ENCODE measurements at places on chromosomes 5 and 9. TPM values are rescaled to one million over a fixed set of nuclear protein-coding genes. Genes with fewer than 3 reads are reported as not detected.

DNA sequence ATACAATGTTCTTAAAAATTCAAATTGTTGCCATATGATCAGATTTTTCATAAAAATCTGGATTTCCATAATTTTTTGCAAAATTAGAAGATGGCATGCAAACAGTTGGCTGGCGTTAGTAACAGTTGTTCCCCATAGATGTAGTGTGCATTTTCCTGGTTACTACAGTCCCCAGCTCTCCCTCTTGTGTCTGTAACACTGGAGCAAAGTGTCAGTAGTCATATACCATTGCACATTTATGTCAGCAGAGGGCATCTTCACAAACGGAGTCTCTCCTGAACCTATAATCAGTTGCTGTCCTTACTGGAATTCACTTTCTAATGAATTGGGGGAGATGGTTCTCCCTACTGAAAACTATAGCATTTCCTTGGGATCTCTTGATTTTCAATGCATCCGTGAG, 44.7 kb upstream of the DMAC1 start:
- DNase-seq = no peak
- no peaks in the 10 kb centered on the region for H3K4me1 ChIP-seq
- no peak overlapping the region for H3K4me3 ChIP-seq
- no peaks in the 10 kb centered on the region for H3K27me3 ChIP-seq
- H3K36me3 ChIP-seq = no peaks in the 10 kb centered on the region
- H3K27ac ChIP-seq = no peak overlapping the region

The AIF1L gene
- total RNA-seq = 5.0 TPM

DNA sequence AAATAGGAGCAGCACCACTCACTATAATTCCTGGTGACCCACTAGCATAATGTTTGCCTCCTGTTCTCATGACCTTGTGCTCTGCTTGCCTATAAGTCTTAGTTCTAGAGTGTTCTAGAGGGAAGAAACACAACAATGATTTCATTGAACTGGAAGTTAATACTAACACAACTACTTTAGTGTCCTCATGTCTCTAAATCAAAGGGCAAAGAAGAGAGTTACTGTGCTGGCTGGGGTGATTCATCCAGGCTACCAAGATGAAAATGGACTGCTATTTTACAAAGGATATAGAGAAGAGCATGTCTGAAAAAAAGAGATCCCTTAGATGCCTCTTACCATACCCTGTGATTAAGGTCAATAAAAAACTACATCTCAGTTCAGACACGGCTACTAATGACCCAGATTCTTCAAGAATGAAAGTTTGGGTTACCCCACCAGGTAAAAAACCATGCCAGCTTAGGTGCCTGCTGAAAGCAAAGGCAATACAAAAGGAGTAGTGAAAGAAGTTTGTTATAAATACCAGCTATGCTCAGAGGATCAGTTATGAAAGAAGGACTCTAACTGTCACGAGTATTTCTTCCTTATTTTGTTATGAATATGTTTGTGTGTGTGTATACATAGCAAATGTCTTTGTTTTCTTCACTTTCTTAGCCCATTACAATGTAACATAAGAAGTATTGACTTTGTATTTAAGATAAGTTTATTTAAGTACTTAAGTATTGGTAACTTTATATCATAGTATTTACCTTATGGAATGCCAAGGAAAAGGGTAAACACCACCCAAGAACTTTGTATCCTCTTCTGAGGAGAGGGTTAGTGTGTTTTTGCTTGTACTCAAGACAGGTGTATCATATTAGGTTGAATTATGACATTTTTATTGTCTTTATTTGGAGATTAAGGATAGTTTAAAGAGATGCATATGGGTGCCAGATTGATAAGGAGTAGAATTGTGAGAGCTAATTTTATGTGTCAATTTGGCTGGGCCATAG, 314.1 kb upstream of the PTGER4 start:
- no peaks in the 10 kb centered on the region for H3K4me1 ChIP-seq
- no peak for DNase-seq
- H3K27ac ChIP-seq = no peak overlapping the region
- H3K27me3 ChIP-seq = no peaks in the 10 kb centered on the region

- H3K27me3 ChIP-seq = no peaks in the 10 kb centered on the region
- peaks cover 6% of the 10 kb centered on the region for H3K4me1 ChIP-seq
- no peaks in the 10 kb centered on the region for H3K36me3 ChIP-seq
- H3K27ac ChIP-seq = no peak overlapping the region
Observed at GRCh38 chr5:33539212-33539611, 98.4 kb downstream of the TARS1 start.

The SVEP1 gene
- total RNA-seq = 12.6 TPM

The CER1 gene
- not detected for total RNA-seq

The CORO2A gene
- total RNA-seq = 0.20 TPM

DNA sequence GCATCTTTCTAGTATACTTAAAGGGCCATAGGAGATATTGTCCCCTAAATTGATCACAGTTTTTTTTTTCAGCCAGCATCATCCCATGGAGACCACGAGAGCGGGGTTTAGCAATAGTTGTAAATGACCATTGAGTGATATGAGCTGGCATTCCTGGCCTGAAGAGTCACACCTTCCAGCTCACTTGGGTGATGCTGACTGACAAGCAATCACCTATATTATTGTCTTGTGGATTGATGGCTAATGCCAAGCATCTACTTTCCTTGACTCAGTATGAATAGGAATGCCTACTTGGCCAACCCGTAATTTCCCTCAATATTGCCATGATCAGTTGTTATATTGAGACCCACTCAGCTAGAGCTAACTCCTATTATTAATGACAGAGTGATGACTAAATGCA, 70.5 kb downstream of the ADAMTSL1 start:
- DNase-seq = no peak
- H3K4me1 ChIP-seq = no peaks in the 10 kb centered on the region
- H3K4me3 ChIP-seq = no peak overlapping the region
- H3K27me3 ChIP-seq = no peaks in the 10 kb centered on the region
- no peaks in the 10 kb centered on the region for H3K36me3 ChIP-seq
- no peak overlapping the region for H3K27ac ChIP-seq

The PGM5 gene
- 4.2 TPM for total RNA-seq

DNA sequence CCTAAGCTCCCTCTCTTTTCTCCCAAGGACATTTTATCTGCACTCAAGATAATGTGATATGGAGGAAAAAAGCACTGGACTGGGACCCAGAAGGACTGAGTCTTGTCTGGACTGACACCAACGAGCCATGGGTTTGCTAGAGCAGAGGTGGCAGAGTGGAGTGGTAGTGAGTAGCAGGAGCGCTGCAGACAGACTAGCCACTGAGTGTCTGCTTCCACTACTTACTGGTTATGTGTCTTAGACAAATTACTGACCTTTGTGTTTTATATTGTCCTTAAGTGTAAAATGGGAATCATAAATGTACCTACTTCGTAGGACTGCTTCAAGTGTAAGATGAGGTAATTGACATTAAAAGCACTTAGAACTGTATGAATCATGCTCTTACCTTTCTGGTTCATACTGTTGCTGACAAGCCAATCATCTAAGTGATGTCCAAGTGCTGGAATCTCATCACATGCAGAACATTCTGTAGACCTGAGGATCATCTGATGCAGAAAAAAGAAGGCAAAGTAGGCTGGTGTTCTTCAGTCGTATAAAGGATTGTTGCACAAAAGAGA, 12.5 kb upstream of the PRLR start:
- no peak for DNase-seq
- H3K27me3 ChIP-seq = no peaks in the 10 kb centered on the region
- H3K4me3 ChIP-seq = no peak overlapping the region

DNA sequence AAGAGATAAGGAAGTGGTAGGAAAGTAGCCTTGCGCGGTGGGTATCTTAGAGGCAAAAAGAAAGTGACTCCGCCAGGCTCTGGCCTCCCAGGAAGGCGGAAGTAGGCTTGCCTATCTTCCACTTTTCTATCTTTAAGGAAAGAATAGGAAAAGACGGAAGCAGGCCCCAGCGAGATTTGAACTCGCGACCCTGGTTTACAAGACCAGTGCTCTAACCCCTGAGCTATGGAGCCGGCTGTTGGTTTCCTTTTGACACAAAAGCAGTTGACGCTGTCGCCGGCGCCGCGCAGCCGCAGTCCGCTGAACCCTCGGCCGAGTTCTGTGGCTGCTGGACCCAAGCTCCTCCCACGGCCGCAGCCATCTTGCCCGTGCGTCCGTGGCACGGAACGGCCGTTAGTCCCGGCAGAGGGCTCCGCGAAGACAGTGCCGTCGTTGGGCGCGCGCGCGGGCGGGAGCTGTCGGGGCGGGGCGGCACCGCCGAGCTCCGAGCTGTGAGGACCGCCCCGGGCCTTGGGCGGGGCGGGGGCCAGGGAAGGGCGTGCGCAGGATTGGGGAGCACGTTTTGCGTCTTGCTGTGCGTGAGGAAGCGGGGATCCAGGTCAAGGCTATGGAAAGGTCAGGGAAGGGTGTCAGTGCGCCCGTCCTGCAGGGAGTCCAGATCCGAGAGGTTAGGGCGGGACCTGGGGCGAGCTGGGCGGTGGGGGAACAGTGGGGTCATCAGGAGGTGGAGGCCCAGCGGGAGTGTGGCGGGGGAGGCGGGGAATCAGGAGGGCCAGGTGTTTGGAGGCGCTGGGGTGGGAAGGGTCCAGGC, 13.3 kb downstream of the TRIM7 start:
- H3K27me3 ChIP-seq = no peaks in the 10 kb centered on the region
- peak overlapping the region; percentile 84 for H3K4me3 ChIP-seq
- H3K27ac ChIP-seq = peak overlapping the region; percentile 78
- peaks cover 7% of the 10 kb centered on the region for H3K4me1 ChIP-seq
- H3K36me3 ChIP-seq = no peaks in the 10 kb centered on the region

- H3K27me3 ChIP-seq = no peaks in the 10 kb centered on the region
- no peak overlapping the region for H3K27ac ChIP-seq
- no peaks in the 10 kb centered on the region for H3K36me3 ChIP-seq
- DNase-seq = no peak
- H3K4me3 ChIP-seq = no peak overlapping the region
Observed at GRCh38 chr5:126003309-126003708, 419.9 kb upstream of the GRAMD2B start.

DNA sequence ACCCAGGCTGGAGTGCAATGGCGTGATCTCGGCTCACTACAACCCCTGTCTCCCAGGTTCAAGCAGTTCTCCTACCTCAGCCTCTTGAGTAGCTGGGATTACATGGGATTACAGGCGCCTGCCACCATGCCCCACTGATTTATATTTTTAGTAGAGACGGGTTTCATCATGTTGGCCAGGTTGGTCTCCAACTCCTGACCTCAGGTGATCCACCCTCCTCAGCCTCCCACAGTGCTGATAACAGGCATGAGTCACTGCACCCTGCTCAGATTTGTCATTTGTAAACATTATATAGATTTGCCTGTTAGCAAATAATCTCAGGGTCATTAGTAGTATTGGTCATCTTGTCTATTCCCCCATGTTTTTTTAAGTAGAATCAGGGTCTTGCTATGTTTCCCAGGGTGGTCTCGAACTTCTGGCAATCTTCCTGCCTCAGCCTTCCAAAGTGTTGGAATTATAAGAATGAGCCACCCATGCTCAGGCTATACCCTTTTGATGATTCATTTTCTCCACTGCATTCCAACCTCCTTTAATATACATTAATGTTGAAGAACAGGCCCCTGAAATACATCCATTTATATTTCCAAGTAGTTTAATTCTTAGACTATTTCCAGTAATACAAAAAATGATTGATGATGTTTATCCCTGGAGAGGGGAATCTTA, 17.3 kb downstream of the CENPH start:
- H3K36me3 ChIP-seq = no peaks in the 10 kb centered on the region
- no peaks in the 10 kb centered on the region for H3K4me1 ChIP-seq
- H3K4me3 ChIP-seq = no peak overlapping the region
- H3K27ac ChIP-seq = no peak overlapping the region
- H3K27me3 ChIP-seq = no peaks in the 10 kb centered on the region

The FOXD4 gene
- 0.35 TPM for total RNA-seq

GRCh38 chr5:177553671-177554429, 513 bp downstream of the FAM193B start:
- H3K4me3 ChIP-seq = peak overlapping the region; percentile 91
- H3K36me3 ChIP-seq = no peaks in the 10 kb centered on the region

- H3K27ac ChIP-seq = peak overlapping the region; percentile 35
- H3K4me1 ChIP-seq = peaks cover 19% of the 10 kb centered on the region
- no peaks in the 10 kb centered on the region for H3K27me3 ChIP-seq
- H3K36me3 ChIP-seq = no peaks in the 10 kb centered on the region
- DNase-seq = peak; percentile 88
- peak overlapping the region; percentile 5 for H3K4me3 ChIP-seq
Observed at GRCh38 chr5:172837640-172838039, 3.6 kb downstream of the ERGIC1 start.

GRCh38 chr9:96461336-96461735, 11.4 kb downstream of the HABP4 start:
- no peaks in the 10 kb centered on the region for H3K4me1 ChIP-seq
- H3K27me3 ChIP-seq = no peaks in the 10 kb centered on the region
- H3K4me3 ChIP-seq = no peak overlapping the region
- no peaks in the 10 kb centered on the region for H3K36me3 ChIP-seq
- H3K27ac ChIP-seq = no peak overlapping the region
- no peak for DNase-seq

The IDNK gene
- total RNA-seq = 4.3 TPM
